H54 (cell line): ENCODE measurements at places on chromosomes 5 and 9.

GRCh38 chr5:40271476-40271875 lies 408.2 kb upstream of the PTGER4 start:
- DNase-seq: no peak

- no peak for DNase-seq
These were observed 297.7 kb downstream of the PARP8 start for GRCh38 chr5:50963971-50964745.

DNA sequence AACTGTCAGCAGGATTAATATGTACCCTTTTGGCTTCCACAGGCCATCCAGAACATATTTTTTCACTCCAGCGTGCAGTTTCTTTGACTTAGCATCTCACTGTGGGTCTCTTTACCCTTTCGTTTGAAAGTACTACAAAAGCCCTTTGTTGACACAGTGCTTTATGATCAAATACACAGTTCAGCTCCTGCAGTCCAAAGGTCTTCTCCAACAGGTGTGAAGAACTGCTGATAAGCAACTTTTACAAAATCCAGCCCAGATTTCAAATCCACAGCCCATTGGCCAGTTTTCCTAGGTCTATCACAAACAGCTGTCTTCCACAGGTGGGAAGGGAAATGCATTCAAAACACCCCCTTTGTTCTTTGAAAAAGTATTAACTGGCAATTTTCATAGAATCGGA lies 54.8 kb downstream of the MYO10 start:
- DNase-seq: no peak

DNA sequence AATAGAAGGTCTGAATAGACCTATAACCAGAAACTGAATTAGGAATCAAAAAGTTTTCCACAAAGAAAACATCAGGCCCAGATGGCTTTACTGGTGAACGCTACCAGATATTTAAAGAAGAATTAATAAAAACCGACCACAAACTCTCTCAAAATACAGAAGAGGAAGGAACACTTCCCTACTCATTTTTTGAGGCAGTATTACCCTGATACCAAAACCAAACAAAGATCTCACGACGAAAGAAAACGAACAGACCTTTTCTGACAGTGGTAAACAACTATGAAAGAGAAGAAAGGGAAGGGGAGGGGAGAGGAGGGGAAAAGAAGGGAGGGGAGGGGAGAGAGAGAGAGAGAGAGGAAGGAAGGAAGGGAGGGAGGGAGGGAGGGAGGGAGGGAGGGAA lies 13.5 kb downstream of the B4GALT1 start:
- DNase-seq: no peak

- no peak for DNase-seq
These were observed 205.1 kb upstream of the MRPS30 start for GRCh38 chr5:44603496-44604272.

DNA sequence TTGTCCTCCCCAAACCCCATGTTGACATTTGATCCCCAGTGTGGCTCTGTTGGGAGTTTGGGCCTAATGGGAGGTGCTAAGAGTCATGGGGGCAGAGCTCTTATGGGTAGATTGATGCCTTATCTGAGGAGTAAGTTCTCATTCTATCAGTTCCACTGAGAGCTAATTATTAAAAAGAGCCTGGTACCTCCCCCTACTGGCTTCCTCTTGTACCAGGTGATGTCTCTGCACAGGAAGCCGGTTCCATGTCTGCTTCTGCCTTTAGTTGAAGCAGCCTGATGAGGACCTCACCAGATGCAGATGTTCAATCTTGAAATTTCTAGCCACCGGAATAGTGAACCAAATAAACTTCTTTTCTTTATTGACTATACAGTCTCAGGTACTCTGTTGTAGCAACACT lies 10.8 kb downstream of the GABRB2 start:
- no peak for DNase-seq

GRCh38 chr9:120214332-120214731 lies 365.6 kb downstream of the CDK5RAP2 start:
- no peak for DNase-seq

GRCh38 chr5:172600571-172600970 lies 40.5 kb upstream of the NEURL1B start:
- no peak for DNase-seq

DNA sequence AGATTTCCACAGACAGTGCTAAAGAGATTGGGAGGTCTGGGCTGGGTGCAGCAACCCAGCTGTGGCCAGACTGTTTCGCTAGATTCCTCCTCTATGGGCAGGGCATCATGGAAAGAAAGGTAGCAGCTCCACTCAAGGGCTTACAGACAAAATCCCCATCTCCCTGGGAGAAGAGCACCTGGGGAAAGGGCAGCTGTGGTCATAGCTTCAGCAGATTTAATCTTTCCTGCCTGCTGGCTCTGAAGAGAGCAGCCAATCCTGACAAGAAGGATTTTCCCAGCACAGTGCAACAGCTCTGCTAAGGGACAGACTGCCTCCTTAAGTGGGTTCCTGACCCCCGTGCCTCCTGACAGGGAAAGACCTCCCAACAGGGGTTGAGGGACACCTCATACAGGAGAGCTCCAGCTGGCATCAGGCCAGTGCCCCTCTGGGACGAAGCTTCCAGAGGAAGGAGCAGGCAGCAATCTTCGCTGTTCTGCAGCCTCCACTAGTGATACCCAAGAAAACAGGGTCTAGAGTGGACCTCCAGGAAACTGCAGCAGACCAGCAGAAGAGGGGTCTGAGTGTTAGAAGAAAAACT lies 1379.3 kb upstream of the ACO1 start:
- DNase-seq: no peak

DNA sequence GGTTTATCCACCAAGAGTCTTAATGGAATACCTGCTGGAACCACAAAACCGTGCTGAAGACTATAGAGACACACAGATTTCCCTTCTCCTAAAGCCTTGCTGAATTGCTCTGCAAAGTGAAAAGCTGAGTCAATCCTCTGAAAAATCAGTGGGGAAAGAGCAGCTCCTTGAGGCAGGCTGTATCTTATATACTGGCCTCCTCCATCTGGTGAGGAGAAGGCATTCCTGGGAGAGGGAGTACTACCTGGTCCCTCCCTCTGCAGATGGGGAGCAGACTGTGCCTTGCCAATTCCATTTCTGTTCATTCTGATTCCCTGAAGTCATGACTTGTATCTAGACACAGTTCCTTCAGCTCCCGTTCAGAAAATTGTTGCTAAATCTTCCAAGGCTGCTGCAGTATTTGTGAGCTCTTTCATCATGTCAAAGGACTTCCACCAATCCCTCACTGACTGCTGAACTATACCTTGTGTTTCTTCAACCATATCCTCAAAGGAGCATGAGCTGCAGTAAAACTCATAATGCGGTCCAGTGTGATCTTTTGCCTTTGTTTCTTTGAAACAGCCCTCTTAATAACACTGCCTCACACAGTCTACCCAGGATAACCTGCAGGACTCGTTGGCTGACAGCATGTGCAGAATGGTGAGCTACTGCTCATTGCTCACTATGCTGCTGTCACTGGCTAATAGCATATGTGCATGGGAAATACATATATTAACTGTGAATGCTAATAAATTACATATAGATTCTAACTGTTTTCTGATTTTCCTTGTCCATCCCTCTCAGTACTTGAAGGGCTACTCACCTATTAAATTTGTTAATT lies 84.5 kb downstream of the FOXD1 start:
- DNase-seq: no peak

DNA sequence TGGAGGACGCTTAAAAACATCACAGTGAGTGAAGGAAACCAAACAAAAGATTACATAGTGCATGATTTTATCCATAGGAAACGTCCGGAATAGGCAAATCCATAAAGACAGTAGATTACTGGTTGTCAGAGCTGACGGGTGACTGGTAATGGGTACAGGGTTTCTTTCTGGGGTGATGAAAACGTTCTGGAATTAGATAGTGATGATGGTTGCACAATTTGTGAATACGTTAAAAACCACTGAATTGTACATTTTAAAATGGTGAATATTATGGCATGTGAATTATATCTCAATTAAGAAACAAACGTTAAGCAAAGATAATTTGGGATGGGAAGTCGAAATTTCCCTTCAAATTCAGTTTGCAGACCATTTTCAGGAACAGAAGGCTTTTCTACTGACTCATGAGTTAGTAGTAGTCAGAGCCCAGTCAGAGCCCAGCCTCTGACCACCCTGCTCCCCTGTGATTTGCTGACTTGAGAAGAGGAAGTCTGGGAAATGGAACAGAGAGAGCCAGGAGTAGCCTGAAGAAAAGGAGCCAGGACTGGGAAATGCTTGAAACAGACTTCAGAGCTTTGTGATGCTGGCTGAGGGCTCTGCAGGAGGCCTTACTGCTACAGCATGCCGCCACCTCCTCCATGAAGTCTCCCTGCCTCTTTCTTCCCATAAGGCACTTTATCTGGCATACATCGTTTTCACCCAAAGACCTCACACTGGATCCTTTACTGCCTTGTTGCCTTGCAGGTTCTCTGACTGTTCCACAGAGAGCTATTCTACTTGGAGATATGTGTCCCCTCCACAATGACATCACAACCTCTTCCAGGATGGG lies 46.4 kb upstream of the CTNNA1 start:
- peak; percentile 73 for DNase-seq

GRCh38 chr5:73624888-73625287 lies 1.1 kb upstream of the ARHGEF28 start:
- no peak for DNase-seq

DNA sequence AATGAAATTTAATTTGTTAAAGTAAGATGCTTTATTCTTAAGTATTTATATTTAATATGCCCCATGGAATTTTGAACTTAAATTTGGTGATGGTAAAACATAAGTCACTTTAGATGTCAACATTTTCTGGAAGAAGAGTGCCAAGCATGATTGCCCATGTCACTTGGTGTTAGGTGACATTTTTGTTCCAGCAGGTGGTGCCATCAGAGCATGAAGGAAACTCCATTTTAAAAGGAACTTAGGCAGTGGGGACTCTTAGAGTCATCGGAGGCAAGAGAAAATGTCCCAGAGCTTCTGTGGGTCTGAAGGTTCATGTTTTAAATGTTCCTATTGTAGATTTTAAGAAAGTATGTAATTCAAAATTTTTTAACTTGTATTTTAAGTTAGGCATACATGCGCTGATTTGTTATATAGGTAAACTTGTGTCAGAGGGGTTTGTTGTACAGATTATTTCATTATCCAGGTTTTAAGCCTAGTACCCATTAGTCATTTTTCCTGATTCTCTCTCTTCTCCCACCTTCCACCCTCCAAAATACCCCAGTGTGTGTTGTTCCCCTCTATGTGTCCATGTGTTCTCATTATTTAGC lies 789.3 kb downstream of the SEMA5A start:
- DNase-seq: peak; percentile 20

DNA sequence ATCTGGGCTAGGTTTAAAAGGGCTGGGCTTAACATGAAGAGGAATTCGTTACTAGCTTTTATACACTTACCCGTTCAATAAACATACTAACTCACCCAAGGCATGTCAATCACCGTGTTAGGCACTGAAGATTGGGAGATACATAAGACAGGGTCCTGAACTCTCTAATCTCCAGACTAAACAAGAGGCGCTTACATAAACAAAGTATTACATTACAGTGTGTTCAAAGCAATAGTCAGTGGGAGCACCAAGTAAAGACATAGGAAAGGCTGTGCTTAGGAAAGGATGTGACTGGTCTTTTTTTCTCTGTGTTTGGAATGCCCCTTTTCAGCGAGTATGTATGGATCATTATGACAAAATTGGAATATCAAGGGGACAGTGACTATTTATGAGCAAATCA lies 203.6 kb upstream of the ADRA1B start:
- DNase-seq: no peak
